ENCODE measurements at places on chromosomes 6 and 20.

- DNase-seq, result no peak
Observed at GRCh38 chr6:11616200-11616611, 78.7 kb downstream of the TMEM170B start.

- no peak for DNase-seq
Observed at GRCh38 chr6:40788661-40789655, 201.8 kb upstream of the LRFN2 start.

- DNase-seq, result peak; percentile 76
Observed at GRCh38 chr6:144063744-144064401, 31.5 kb downstream of the SF3B5 start.

GRCh38 chr6:54868556-54868955 lies 22.0 kb downstream of the FAM83B start:
- DNase-seq, result no peak

DNA sequence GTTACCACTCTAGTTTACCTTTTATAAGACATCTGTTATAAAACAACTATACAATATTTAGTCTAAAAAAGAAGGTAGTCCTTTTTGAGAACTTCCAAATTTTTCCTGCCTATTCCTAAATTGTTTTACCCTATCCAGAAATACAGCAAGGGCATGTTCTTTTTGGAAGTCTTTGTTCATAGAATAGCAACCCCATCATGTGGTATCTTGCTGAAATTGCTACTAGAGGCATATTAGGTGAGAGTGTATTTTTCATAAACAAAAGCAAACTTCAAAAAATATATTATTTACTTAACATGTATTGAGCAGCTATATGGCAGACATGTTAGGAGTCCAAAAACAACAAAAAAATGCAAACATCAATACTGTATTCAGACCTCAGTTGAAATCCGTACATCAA lies 371.8 kb upstream of the NRSN1 start:
- DNase-seq, result no peak

GRCh38 chr20:9163251-9163650 lies 94.4 kb downstream of the PLCB4 start:
- DNase-seq, result no peak

GRCh38 chr6:19342616-19343015 lies 494.6 kb upstream of the ID4 start:
- DNase-seq, result no peak

DNA sequence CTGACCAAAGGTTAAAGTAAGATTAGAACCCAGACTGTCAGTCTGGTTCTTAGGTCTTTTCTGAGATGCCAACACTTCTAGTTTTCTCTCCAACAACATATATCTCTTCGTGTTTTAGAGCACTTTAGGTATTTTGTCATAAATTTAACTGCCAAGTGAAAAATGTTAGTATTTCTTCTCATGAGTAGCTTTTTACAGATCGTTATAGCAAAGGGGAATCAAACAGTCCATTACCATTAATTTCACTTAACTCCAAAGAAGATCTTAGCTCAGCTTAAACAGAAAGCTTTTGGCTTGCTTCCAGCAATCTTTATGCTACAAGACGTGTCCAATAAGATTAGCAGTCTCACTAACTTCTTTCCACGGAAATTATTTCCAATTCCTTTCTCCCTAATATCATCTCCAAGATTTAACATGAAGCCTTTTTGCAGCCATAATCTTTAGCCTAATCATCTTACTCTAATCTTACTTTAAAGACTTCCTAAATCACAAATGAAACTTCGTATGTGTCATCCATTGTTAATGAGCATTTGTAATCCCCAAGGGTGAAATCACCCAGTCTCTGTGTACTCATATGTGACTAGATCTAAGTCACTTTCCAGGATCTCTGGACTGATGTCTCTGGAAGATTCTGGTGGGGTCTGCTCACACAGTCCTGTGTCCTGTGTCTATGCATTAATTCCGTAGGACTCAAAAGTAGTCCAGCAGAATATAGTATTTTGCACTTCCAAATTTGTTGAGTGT lies 38.7 kb downstream of the MOXD1 start:
- DNase-seq, result no peak

DNA sequence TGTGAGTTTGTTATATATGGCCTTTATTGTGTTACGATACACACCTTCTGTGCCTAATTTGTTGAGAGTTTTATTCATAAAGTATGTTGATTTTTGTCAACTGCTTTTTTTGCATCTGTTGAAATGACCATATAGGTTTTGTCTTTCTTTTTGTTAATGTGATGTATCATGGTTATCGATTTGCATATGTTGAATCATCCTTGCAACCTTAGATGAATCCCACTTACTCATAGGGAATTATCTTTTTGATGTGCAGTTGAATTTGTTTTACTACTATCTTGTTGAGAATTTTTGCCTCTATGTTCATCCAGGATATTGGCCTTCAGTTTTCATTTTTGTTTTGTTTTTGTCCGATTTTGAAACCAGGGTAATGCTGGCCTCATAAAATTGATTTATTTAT lies 45.7 kb upstream of the TPD52L1 start:
- no peak for DNase-seq
